ENCODE measurements at places on chromosomes 7 and 10. TPM values are rescaled to one million over a fixed set of nuclear protein-coding genes. Genes with fewer than 3 reads are reported as not detected.

Gene IL2RA
- 5.3 TPM for total RNA-seq

Gene POLR2J
- total RNA-seq: 47.8 TPM

- DNase-seq: no peak
Measured at GRCh38 chr10:117673230-117674010, 130.9 kb downstream of the EMX2 start.

GRCh38 chr10:52484206-52485065, 170.4 kb downstream of the DKK1 start:
- no peak for DNase-seq

- DNase-seq: no peak
Measured at GRCh38 chr10:73614720-73615119, 23.6 kb upstream of the USP54 start.

Gene PTPRN2
- total RNA-seq: not detected

Gene VSTM4
- total RNA-seq: not detected

Gene VPS41
- total RNA-seq: 63.2 TPM

DNA sequence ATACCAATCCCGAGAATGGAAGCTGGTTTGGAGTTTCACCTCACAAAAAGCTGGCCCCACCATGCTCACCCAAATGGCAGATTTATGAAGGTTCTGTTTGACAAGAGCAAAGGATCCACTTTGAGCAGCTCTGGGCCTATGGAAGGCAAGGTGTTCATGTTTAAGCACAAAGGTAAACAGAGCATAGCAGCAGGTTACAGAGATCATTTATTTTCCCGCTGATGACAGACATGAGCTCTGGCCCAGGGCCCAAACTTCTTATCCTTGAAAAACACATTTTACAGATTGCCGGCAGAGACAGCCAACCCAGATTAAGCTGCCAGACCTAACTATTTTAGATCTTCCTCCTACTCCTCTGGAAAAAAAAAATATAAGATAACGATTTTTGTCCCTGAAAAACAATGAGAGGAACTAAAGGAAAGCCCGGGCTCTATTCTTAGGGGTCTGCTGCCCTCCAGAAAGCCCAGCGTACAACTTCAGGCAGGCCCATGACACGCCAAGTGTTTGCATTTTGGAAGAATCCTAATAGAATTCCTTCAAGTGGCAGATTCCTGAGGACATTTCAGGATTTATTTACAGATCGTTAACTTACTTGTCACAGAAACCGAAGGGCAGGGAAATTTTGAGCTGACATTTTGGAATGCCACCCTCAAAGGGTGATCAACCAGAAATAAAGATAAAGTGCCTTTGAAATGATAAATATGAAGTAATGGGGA, 40.0 kb downstream of the SYPL1 start:
- no peak for DNase-seq

GRCh38 chr10:101319241-101319915, 34.6 kb upstream of the BTRC start:
- DNase-seq: no peak

Gene FEZF1
- not detected for total RNA-seq

GRCh38 chr10:102341038-102341688, 54.3 kb upstream of the NFKB2 start:
- no peak for DNase-seq

DNA sequence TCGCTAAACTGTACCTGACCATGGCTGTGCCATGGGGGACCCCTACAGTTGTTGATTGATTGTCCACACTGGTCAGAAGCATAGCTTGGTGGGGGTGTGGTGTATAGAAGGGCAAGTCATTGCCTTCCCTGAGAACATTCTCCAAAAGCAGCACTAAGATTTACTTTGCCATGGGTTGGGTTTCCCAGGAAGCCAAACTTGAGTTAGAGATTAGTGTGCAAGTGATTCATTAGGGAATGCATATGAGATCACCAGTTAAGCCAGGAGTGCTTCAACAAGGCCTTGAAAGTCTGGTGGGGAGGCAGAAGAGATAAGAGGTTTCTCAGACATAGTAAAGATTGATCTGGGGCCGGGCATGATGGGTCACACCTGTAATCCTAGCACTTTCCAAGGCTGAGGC, 21.4 kb upstream of the TPST1 start:
- DNase-seq: no peak

Gene NRF1
- 19.8 TPM for total RNA-seq

- DNase-seq: no peak
Measured at GRCh38 chr7:32217341-32218153, 147.3 kb upstream of the PDE1C start.

GRCh38 chr7:3404501-3404900, 103.4 kb downstream of the SDK1 start:
- DNase-seq: no peak

GRCh38 chr10:101123085-101123814, 7.8 kb upstream of the TLX1 start:
- no peak for DNase-seq

DNA sequence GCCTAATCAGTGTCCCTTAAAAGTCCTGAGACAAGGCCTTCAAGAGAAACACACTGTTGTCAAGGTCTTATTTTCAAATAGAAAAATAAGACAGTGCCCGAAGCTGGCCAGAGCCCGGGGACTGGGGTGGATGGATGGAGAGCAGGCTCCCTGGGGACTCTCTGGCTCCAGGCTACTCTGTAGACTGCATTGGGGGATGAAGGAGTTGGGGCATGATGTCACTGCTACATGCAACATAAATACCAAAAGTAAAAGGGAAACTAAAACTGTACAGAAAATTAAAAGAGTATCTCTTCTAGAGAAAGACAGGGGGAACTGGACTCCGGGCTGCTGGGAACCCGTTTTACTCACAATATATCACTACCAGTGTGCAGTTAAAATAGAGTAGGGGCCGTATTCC, 629.8 kb downstream of the KCNMA1 start:
- DNase-seq: no peak
